ENCODE measurements at places on chromosomes 1 and 21. TPM values are rescaled to one million over a fixed set of nuclear protein-coding genes. Genes with fewer than 3 reads are reported as not detected.
A peak's percentile ranks its signal among the peaks of the same experiment; 100 is the strongest.

LRRC52 gene
- not detected for total RNA-seq

CDC42SE1 gene
- 118 TPM for total RNA-seq

PLA2G2C gene
- 0.48 TPM for total RNA-seq

ERRFI1 gene
- total RNA-seq = 25.4 TPM

SEC16B gene
- 1.4 TPM for total RNA-seq

DNA sequence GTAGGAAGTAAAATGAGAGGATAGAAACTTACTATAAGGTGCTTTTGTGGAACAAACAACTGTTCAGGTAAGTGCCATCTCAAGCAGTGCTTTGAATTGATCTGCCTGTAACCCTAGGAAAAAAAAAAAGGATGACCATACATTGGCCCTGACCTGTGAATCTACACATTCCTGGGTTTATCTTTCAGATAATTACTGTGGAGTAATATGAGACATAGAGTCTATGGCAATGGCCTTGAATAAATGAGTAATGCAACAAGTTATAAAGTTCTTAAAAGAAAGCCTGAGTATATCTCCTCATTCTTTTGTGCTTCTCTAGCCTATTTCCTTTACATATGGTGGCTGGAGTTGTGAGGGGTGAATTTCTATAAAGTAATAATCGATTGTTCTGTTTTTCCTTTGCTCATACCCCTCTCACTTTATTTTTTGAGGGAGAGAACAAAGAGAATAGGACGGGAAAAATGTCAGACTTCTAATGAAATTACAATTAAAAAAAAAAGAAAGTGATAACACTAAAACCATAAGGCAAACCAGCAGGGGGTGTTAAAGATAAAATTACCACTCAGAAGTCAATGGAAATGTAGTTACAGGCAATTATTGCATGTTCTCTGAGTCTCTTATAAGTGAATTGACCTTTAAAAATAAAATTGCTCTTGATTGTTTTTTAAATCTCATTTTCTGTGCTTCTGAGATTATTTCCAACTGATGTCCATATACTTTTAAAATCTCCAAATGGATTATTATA lies 12.4 kb upstream of the ATP1A1 start:
- ATAC-seq = no peak

DNA sequence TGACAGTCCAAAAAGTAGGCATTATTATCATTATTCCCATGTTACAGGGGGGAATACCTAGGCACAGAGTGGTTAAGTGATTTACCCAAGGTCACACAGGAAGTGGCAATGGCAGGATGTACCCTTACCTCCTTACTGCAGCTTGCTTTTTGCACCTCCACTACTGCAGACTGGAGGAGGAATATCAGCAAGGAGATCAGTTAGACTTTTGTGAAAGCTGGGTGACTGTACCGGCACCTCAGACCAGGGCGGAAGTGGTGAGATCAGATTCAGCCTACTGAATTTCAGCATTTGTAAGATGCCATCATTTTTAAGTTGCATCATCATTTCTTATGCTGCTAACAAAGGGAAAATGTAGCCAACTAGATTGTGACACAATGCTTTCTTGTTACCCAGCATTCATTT lies 4.5 kb downstream of the ADARB1 start:
- no peak for ATAC-seq

- ATAC-seq = no peak
Measured at GRCh38 chr1:245148861-245149260, 5.9 kb upstream of the KIF26B start.

- ATAC-seq = no peak
Measured at GRCh38 chr1:99084562-99084961, 79.9 kb upstream of the PLPPR5 start.

GRCh38 chr1:19643602-19644394 lies at the start of gene NBL1:
NBL1 (plus strand) TSS chr1:19644311; CDS start chr1:19655031, 10,720 bp downstream.
- peak; percentile 55 for ATAC-seq

DNA sequence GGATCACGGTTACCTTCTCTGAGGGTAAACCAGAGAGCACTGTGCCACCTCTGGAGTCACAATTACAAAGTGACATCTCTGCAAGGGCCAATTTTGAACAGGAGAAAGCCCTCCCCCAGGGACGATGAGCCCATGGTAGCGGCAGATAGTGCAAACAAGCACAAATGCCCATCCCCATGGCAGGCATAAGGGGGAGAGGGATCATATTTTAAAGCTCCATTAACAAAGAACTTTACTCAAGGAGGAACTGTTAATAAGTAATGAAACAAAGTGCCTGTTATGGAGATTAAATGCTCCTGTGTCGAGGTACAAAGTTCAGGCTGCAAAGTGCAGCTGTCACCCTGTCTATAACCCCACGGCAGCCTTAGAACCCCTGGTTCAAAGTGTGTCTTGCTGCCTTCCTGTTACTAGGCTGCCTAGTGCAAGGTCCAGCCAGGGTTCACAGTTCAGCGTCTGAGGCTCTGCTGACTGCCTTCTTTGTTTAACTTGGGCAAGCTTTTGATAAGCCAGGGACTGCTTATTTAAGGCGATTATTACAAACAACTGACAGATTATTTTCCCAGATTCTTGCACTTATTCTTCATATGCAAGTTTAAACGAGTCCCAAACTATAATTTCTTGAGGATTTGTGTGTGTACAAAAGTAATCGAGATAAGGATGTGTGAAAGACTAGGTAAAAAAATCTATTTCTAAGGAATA lies 75.7 kb upstream of the NRIP1 start:
- ATAC-seq = peak; percentile 39

GRCh38 chr1:58528518-58528917 lies 18.0 kb downstream of the OMA1 start:
- ATAC-seq = peak; percentile 80

DNA sequence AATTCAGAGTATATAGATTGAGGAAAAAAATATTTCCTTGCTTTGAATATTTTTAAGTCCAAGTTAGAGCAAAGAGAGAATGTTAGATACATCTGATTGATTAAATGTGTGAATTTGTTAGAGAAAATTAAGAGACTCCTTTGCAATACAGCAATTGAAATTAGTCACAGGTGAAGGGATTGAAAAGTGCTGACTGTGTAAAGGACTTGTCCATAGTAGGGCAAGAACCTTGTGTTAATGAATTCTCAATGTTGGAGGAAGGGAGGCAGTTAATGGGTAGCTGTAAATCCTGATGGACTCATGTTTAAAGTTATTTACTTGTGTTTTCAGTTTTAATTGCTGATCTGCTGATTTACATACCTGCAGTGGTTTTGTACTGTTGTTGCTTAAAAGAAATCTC lies 38.6 kb downstream of the ALG6 start:
- no peak for ATAC-seq

DNA sequence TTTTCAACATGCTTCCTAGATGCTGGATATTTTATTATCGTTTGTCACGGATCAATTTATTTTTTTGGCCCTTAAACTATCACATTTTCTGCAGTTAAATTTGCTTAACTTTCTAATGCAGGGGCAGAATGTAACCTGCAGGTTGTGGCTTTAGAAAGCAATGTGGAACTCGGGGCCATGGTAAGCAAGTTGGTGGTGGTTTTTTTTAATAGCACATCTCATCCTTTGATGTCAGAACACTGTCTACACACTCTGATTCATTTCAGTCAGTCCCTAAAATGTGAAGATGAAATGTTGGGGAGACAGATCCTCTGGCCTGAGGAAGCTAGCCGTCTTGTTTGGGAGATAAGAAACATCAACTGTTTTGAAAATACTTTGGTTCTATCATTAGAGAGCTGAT lies 89.5 kb downstream of the GALNT2 start:
- ATAC-seq = no peak

DNA sequence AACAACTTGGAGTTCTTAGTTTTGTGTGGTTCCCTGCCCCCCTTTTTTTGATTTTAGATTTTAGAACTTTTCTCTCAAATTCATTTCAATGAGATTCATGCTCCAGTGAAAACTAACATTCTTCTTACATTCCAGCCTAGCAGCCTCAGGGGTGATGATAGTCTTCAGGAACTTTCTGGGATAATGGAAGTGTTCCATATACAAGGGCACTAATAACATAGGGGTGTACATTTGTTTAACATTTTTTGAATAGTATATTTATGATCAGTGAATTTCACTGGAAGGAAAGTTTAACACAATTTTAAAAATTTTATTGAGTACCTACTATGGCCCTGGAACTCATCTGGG lies 61.4 kb upstream of the ZNF648 start:
- ATAC-seq = no peak

All from esophagus mucosa (tissue), 1 donor.